ENCODE measurements at places on chromosomes 2 and 18.

DNA sequence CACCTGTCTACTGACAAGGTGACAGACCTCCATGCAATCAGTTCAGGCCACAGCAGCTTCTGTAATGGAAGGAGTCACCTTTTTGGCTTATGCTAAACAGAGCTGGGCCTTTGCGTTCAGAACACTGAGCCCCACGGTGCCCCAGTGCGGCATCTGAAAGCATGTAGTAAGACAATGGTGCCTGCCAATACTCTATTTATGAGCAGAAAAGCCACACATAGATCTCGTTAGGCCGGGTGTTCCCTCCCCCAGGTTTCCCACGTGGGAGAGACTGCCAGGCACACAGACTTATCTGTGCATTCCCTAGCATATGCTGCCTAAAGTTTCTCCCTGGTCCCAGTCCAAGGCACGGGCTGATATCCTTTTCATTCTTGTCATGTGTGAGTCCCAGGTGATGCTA is 150.9 kb downstream of the ACTR3 start:
- DNase-seq = no peak

GRCh38 chr2:173571887-173572680 is 217.4 kb downstream of the CDCA7 start:
- no peak for DNase-seq

DNA sequence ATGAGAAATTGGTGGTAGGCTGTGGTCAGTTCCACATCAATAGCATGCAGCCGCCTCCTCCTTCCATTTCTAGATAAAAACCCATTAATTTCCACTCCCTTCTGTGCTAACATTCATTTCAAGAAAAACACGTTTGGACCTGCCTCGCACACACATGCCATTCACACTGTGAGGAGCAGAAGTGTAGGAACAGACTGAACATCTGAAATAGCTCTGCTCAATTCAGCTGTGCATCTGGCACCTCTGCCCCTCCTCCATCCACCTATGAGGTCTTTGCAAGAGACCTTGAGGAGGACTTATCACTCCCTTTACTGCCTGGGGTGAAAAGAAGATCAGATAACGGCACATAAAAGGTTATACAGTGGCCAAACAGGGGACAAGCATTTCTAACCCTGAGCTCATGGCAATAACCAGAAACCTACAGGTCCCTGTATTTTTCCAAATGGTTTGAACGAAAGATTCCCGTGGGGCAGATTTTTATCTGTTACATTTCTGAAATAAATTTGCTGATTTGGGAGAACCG is 30.8 kb upstream of the LRP2 start:
- no peak for DNase-seq

DNA sequence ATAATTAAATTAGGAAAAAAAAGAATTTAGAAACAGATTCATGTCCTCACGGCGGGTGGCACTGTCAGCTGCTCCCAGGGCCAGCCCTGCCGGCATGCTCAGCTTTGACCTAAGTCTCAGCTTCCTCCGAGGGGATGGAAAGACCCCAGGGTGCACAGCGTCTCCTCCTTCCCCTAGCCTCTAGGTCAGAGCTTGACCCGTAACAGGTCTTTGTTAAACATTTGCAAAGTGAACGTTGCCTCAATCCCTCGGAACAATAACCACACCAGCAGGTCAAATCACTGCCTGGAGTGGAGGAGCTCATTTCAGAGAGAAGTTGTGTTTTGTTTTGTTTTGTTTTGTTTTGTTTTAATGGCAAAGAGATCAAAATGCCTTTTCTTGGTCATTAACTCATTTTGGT is 171.3 kb downstream of the TMEM18 start:
- no peak for DNase-seq

GRCh38 chr18:35426786-35427185 is 49.6 kb upstream of the ZNF396 start:
- DNase-seq = no peak

- no peak for DNase-seq
These were observed 2.1 kb downstream of the EML6 start for GRCh38 chr2:54725343-54726099.

DNA sequence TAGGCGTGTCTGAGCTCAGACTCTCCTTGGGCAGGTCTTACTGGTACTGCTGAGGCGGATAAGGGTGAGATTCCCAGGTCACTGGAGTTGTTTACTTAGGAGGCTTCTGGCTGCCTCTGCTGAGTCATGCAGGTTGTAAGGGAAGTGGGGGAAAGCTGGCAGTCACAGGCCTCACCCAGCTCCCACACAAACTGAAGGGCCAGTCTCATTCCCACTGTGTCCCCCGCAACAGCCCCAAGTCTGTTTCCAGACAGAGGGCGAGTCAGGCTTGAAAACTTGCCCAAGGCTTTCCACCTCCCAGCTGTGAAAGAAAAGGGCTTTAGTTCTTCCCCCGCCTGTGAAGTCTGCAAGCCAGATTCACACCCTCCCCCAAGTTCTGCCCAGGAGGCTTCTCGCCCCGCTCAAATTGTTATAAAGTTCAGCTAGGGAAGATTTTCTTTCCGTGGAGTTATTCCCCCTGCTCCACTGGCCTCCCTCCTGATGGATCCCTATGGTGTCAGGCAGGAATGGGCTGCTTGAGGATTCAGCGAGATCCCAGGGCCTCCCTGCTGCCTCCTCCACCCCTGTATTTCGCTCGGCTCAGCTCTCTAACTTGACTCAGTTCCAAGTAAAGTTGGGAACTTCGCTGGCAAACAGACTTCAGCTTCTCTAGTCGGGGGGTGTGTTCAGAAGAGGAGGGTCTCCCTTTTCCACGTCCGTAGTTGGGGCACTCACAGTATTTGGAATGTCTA is 248.6 kb downstream of the NR4A2 start:
- no peak for DNase-seq

DNA sequence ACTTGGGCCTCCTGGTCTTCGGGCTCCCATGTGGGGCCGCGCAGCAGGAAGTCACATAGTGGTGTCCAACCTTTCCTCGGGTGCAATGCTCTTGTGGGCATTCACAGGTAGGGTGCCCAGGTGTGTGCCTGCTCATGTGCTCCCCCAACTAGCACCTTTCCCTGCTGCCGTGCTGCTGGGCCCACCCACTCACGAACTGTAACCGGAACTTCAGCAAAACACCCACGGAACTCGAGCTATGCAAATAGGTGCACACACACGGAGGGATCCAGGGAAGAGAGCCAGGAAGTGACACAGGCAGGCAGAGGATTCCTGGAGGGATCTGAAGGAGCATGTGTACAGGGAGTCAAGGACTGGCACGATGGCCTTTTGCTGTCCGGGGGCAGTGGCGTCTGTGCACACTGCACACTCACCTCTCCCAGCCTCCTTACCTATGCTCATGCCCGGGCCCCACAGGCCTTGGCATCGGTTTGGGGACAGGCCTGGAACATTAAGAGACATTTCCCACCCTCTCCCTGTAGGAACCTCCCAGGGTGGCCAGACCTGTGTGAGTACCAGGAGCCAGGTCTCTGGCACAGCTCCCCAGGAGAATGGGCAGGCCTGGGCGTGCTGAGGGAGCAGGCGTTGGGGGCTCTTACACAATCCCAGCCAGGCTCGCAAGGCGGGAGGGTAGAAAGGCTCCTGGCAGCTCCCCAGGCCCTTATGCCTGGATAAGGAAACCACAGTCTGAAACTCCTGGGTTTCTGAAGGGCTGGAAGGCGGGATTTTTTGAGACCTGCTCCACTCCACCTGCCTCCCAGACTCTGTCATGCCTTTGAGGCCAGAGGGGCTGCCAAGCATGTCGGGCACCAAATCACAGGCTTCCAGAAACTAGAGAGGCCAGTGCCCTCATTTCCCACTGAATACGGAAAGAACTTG is 6.6 kb upstream of the PTMA start:
- no peak for DNase-seq

DNA sequence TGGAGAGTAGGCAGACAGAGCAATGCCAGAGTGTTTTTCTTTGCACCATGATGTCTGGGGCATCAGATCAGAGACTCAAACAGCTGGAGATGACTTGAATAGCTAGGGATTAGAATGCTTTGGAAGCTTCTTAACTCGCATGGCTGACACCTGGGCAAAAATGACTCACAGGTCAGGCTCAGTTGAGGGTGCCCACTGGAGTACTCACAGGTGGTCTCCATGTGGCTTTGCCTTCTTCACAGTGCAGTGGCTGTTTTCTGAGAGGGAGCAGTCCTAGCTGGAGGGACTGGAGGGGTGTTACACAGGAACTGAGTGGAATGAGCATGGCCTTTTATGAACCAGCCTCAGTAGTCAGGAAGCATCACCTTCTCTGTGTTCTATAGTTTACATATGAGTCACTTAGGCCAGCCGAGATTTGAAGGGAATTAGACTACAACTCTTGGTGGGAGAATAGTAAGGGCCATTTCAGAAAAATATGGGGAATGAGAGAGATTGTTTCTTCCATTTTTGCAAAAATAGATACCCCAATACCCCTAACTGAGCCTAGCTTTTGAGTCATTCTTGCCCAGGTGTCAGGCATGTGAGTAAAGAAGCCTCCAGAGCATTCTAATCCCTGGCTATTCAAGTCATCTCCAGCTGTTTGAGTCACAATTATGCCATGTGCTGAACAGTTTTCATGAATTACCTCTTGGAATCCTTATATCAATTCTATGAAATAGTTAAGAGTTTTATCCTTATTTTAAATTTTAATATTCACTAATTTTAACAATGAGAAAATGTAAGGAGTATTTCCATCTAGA is 7.1 kb upstream of the PPP1R1C start:
- DNase-seq = no peak

DNA sequence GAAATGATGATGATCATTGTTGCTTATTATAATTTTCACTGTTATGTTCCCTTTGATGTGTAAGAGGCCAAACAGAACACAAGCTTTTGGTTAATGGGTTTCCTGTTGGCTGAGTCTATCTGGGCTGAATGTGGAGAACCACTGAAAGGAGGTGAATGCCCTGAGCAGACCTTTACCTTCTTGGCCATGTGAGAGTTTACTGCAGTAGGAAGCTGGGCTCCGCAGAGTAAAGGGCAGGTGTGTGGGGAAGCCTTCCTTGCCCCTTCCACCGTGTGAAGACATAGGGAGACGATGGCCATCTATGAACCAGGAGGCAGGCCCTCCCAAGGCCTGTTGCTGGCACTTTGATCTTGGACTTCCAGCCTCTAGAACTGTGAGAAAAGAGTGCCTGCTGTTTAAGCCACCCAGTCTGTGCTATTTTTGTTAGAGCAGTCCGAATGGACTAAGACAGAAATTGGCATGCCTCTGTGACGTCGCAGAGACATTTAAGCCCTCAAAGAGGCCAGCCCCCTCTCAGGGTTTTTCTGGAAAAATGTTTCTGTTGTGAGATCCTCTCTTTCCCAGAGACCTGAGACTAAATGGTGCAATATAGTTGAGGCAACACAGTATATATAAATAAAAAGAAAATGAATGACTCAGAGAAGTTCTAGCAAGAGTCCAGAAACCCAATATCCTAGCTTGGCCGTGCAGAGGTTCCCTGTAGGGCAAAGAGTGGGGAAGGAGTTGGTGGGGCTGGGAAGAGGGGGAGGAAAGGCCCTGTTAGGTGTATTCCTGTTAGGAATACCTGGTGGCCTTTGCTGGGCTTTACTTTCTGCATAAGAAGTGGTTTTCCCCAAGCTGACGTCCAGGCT is 121.9 kb upstream of the LGALSL start:
- no peak for DNase-seq

DNA sequence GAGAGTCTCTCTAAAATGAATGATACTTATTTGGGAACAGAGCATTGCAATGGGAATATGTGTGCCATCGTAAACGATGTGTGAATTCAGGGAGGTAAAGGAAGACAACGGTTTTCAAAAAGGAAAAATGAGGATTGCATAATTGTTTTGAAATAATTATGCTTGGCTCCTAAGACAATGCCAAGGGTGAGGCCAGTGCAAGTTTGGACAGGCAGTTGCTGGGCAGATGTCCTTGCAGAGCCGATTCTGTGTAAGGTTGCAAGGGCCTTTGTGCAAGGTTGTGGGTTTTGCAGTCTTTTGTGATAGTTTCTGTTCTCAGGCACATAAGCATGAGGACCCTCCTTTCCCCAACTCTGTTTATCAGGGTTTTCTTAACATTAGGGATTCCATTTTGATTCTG is 70.0 kb upstream of the ZNF236 start:
- no peak for DNase-seq

DNA sequence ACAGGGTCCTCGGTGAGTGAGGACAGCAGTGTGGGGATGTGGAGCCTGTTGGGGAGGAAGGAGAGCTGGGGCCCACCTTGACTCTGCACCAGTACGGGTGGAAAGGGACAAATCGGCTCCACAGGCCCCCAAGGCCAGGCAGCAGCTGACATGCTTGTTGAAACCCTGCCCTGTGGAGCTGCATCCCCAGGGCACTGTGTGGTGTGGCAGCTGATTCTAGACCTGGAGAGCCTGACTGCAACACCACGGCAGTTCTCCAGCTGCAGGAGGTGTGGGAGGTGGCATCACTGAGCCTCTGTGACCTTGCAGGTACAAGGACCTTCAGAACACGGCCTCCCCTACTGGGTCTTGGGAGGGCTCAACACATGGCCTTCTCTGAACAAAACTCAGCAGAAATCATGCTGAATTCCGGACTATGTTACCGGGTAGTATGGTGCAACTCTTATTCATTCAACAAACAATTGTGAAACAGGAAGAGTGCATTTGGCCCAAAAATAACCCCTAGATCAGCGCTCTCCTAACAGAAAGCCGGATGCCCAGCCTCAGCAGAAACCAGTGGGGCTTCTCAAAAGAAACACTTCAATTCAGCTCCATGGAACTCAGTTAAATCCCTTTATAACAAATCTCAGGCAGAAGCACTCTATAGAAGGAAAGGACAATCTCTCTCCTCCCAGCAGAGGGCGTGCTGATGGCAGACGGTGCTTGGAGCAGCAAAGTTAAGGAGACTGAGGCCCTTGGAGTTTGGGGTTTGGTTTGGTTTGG is 104.4 kb upstream of the SALL3 start:
- DNase-seq = no peak

- no peak for DNase-seq
These were observed 47.1 kb upstream of the SELENOI start for GRCh38 chr2:26298638-26299393.
